ENCODE measurements at places on chromosomes 1 and 21.

DNA sequence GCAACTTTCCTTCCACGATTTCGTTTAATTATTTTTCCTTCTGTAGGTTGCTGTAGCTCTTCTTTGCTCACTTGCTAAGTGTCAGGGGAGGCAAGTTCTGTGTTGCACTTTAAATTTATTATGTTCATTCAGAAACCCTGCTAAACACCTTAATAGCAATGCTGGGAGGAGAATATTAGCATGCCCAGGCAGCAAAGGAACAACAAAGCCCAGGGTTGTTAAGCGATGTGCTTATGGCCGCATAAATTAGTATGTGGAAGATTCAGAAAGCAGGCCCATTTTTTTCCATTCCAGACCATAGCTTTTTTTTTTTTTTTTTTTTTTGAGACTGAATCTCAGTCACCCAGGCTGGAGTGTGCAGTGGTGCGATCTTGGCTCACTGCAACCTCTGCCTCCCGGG is 151.3 kb downstream of the BACH1 start:
- no peaks in the 10 kb centered on the region for H3K27me3 ChIP-seq
- no peak for DNase-seq
- peaks cover 11% of the 10 kb centered on the region for H3K4me1 ChIP-seq

DNA sequence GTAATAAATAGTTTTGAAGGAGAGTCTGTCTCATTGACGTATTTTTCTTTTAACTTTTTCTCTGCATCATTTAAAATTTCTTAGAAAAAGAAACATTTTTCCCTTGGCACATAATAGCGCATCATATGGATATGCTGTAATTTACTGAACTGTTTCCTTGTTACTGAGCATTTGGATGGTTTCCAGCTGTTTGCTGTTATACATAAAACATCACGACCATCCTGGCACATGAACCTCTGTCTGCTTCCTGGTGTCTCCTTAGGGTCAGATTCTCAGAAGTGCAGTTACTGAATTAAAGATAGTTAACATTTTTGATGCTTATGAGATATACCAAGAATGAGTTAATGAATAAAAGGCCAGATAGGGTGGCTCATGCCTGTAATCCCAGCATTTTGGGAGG is 67.2 kb downstream of the BACE2 start:
- DNase-seq, result no peak
- peaks cover 7% of the 10 kb centered on the region for H3K36me3 ChIP-seq
- no peak overlapping the region for H3K4me3 ChIP-seq
- H3K27me3 ChIP-seq, result no peaks in the 10 kb centered on the region
- H3K27ac ChIP-seq, result no peak overlapping the region
- no peaks in the 10 kb centered on the region for H3K4me1 ChIP-seq

DNA sequence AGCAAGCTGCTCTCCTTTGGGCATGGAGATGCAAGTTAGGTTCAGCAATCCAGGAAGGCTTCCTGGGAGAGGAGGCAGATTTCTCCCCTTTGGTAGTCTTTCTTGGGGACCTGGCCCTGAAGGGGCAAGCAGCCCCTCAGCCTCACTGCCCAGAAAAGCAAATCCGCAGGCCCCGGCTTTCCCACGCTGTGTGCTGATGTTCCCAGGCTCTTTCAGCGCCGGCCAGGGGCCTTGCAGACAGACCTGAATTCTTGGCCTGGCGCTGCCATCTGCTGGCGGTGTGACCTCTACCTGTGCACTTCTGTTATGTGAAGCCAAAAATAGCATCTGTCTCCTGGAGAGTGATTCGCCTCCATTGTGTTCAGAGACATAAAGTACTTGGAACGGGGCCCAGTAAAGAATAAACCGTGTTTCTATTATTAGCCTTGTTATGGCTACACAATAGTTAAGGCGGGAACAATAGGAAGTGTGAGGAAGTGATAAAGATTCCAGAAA is 64.8 kb downstream of the ALPL start:
- H3K27me3 ChIP-seq, result no peaks in the 10 kb centered on the region
- H3K4me3 ChIP-seq, result no peak overlapping the region
- DNase-seq, result peak; percentile 45

DNA sequence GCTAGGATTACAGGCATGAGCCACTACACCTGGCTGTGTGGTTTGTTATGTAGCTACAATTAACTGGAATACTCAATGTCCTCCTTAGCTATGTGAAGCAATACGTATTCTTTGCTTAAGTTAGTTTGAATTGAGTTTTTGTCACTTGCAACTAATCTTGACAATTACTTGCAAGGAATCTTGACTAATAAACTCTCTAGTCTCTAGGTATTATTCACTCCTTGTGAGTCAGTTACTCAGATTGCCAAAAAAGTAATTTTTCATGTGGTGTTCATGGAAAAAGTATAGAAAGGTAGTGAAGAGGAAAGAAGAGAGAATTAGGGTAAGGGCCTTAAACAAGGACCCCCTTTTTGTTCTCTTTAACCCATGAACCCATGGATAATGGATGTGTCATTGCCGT is 7.6 kb upstream of the SNX27 start:
- no peaks in the 10 kb centered on the region for H3K27me3 ChIP-seq
- H3K4me1 ChIP-seq, result peaks cover 3% of the 10 kb centered on the region
- H3K27ac ChIP-seq, result no peak overlapping the region
- no peaks in the 10 kb centered on the region for H3K36me3 ChIP-seq
- H3K4me3 ChIP-seq, result no peak overlapping the region

Measured in progenitor cell of endocrine pancreas (in vitro differentiated cells).